ENCODE measurements at places on chromosomes 12 and 14.

GRCh38 chr12:15856097-15856982 lies 25.8 kb upstream of the STRAP start:
- no peak for DNase-seq

DNA sequence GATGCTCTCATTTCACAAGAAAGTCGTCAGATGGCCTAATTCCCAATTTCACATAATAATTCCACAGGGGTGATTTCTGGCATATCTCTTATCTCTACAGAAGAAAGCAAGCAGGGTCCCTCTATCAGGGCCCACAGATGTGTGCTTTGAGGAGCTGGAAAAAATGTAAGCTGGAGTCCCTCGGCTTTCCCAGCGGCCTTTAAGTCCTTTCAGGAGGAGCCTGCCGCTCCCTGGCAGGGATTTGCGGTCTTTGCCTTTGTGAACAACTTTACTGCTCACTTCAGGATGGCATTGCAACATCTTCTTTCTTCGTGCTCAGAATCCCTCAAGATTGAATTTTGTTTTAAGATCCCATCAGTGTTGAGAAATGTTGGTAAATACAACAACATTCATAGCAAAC lies 83.0 kb downstream of the FZD10 start:
- DNase-seq, result no peak

GRCh38 chr12:65955452-65955851 lies 131.2 kb downstream of the HMGA2 start:
- DNase-seq, result no peak

GRCh38 chr14:66046035-66046434 lies 440.1 kb upstream of the CCDC196 start:
- no peak for DNase-seq

GRCh38 chr14:93982230-93983007 lies 6.0 kb upstream of the ASB2 start:
- no peak for DNase-seq

- DNase-seq, result no peak
Measured at GRCh38 chr14:81594012-81594411, 60.4 kb upstream of the SEL1L start.

DNA sequence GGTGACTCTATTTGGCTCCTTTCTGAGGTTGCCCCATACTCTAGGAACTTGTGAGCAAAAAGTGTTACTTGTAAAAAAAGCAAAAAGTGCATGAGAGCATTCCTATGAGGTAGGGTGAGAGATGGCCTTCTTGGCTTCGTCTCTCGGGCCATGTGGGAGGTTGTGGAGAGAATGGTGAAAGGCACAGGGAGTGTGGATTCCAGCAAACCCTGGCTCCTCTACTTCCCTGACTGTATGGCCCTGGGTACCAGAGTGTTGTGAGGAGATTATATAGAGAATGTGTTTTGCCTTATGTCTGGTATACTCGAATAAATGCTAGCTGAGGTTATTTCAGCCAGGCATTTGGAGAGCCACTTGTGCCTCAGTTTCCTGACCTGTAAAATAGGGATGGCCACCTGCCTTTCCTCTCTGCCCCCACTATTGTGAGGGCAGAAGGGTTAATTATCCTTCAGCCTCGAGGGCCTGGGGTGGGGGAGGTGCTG lies 11.0 kb downstream of the PLEKHG3 start:
- DNase-seq, result no peak

DNA sequence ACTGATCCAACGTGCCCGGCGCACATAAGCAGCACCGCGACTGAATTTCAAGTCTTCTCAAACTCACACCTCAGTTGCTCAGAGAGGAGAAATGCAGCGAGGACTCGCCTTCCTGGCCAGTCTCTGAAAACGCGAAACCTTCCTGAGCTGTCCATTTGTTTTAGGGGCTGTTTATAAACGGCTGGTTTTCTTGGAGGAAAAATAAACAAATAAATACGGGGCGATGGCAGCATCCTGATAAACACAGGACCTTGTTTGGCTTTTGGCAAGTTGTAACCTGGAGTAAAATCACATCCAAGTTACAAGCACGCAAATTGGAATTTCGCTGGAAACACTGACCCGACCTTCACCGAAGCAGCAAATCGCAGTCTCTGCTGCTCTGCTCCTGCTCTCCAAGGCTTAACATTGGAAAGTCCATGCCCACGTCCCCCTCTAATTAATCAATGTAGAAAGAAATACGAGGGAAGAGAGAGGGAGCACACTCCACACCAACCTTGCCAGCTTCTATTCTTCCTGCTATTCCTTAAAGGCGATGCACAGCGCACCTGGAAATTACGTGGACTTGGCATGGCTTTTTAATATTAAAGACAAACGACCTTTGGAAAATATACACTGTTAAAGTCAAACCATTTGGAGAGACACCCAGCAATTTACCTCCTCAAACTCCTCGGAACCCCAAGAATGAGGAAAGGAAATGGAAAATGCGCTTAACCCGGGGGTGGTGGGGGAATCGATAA lies 248.8 kb downstream of the APAF1 start:
- DNase-seq, result no peak

DNA sequence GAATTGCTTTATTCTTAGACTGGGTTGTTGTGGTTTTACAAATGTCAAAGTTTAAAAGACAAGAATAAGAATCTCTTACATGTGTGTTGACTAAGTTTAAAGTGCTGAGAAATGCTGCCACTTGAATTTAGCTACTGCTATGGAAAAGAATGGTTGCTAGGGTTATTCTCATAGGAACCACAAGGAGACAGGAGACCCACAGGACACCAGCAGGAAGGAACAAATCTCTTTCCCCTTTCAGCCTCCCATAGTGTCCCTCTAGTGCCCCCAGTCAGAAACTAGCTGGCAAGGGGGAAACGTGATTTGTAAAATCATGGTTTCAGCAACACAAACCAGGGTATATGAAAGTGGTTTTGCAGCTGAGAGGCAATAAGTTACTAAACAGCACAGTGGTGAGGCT lies 102.7 kb downstream of the ST8SIA1 start:
- DNase-seq, result no peak

- DNase-seq, result no peak
Measured at GRCh38 chr14:64444984-64445845, 20.1 kb upstream of the AKAP5 start.

- DNase-seq, result no peak
Measured at GRCh38 chr12:15688838-15689625, 100.2 kb downstream of the EPS8 start.

DNA sequence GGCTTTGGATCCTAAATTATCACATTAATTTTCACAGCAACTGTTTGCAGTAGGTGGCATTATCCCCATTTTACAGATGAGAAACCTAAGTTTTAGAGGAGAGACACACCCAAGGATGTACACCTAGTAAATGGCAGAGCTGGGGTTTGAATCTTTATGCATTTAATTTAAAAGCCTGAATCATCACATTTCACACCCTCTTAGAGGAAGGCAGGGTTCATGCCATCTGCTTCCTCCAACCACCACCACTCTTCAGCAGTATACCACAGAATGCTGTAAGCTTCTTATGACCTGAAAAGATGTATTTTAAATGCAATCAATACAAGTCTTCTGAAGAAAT lies 90.3 kb downstream of the CRADD start:
- no peak for DNase-seq

GRCh38 chr14:65723348-65723747 lies 310.8 kb downstream of the FUT8 start:
- DNase-seq, result no peak

DNA sequence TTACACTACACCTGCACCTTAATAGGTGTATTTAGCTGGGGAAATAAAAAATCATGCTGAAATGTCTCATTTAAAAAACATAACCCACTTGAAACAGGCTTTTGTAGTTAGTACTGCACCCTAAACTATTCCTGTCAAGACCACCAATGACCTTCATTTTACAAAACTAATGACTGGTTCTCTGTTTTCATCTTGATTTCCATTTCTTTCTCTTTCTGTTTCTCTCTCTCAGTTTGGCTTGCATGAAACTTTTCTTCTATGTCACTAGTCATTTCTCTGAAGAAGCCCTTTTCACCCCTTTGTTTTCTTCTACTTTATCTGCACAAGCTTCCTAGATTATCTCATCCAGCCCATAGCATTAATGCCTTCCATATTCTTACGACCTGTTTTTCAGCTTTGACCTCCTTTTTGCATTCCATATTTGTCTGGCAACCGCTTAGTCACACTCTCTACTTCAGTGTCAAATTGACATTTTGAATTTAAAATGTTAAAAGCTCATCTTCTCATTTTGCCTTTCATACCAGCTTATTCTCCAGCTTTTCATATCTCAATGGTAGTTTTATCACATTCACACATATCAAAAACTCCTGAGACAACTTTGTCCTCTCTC lies 32.7 kb upstream of the KLRF1 start:
- no peak for DNase-seq

DNA sequence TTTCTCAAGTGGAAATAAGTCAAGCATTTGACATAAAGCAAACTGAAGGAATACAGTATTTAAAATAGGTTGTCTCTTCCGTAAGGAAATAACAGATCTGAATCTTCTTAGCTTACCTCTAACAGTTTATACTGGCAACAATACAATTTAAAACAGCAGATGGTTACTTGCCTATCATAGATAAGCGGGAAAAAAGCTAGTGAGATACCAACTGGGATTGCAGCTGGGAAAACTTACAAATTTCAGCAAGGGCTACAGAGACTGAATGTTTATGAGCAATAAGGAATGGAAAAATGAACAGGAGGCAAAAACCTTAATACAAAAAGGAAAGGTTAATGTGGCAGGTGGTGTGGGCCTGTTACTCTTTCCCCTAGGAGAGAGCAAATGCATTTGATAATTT lies 220.0 kb downstream of the RASSF9 start:
- no peak for DNase-seq

- DNase-seq, result no peak
Measured at GRCh38 chr14:74985028-74985310, 17.8 kb upstream of the EIF2B2 start.

- DNase-seq, result no peak
Measured at GRCh38 chr14:33123281-33123680, 184.6 kb downstream of the NPAS3 start.

DNA sequence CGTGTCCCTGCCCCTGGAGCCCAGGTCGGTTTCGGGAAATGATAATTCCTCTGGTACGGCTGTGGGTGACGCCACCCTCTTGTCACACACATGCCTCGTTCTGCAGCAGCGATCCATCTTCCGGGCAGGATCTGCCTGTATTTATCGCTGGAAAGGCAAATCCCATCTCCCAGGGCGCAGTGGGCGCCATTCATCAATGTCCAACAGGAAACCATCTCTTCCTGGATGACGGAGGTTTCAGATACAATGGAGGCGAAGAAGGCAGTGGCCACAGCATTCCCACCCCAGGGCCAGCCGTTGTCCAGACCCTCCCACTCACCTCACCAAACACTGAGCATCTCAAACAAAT lies 74.2 kb downstream of the NOC4L start:
- DNase-seq, result no peak

All from NCI-H1436 treated with DMSO at 0.1 percent for 48 hours (cell line).